ENCODE measurements at places on chromosomes 12 and 14. TPM values are rescaled to one million over a fixed set of nuclear protein-coding genes. Genes with fewer than 3 reads are reported as not detected.

SLC17A8 gene
- total RNA-seq, result 0.03 TPM

FLRT2 gene
- 3.2 TPM for total RNA-seq

DDX23 gene
- 73.6 TPM for total RNA-seq

TRIM9 gene
- total RNA-seq, result 13.7 TPM

NID2 gene
- 40.0 TPM for total RNA-seq

TPH2 gene
- total RNA-seq, result not detected

CCND2 gene
- total RNA-seq, result 0.12 TPM

ENDOU gene
- total RNA-seq, result not detected

GALNT4 gene
- 16.0 TPM for total RNA-seq
